ENCODE measurements at places on chromosomes 6 and 20.

- DNase-seq, result no peak
Observed at GRCh38 chr6:170476360-170476759, 76.7 kb downstream of the PSMB1 start.

- no peak for DNase-seq
Observed at GRCh38 chr20:3660262-3661059, 2.7 kb downstream of the GFRA4 start.

GRCh38 chr6:33018418-33018817 is 9.0 kb upstream of the HLA-DOA start:
- DNase-seq, result no peak

GRCh38 chr20:32583581-32584070 is 1.5 kb downstream of the NOL4L start:
- no peak for DNase-seq

- DNase-seq, result no peak
Observed at GRCh38 chr20:1817577-1818211, 77.5 kb upstream of the SIRPA start.

DNA sequence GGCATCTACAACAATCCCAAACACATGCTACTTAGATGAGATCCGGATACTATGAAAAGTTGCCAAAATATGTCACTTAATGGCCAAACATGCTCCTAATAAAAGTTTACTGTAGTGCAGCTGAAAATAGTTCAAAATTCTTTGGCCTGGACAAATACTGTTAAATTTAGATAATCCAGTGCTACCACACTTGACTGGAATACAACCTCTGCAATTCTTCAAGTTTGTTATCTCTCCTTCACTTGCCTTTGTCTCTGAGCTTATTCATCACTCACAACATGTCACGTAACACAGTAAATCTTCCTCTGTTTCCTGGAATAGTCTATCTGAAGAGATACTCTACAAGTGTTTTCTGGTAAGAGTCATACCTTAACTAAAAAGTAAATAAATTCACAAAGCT is 10.5 kb upstream of the PLN start:
- DNase-seq, result peak; percentile 23

GRCh38 chr20:33558348-33559144 is 68.7 kb downstream of the CBFA2T2 start:
- DNase-seq, result no peak

DNA sequence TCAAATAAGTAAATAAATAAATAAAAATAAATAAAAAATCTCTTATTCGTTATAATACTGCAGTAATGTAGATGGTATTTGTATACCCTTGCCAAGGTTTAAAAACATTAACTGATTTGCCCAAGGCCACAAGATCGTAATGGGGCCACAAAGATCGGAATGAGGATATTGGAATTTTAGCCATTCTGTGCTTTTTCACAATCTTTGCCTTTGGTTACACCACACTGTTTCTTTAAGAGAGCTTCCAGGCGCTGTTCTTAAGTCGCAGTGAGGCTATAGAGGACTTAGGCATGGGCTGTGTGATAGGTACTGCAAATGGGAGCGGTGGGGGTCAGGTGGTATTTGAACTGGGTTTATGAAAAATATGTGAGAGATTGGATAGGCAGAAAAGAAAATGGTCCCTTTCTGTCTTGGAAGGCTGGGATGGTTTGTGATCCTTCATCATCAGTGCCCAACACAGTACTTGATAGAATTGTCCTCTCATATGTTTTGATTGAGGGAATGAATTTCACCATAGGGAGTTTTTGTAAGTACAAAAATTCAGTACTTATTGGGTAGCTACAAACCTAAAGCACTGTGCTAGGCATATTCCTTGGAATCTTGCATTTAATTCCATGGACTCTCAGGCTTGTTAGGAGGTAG is 1.4 kb downstream of the NUS1 start:
- peak; percentile 12 for DNase-seq

DNA sequence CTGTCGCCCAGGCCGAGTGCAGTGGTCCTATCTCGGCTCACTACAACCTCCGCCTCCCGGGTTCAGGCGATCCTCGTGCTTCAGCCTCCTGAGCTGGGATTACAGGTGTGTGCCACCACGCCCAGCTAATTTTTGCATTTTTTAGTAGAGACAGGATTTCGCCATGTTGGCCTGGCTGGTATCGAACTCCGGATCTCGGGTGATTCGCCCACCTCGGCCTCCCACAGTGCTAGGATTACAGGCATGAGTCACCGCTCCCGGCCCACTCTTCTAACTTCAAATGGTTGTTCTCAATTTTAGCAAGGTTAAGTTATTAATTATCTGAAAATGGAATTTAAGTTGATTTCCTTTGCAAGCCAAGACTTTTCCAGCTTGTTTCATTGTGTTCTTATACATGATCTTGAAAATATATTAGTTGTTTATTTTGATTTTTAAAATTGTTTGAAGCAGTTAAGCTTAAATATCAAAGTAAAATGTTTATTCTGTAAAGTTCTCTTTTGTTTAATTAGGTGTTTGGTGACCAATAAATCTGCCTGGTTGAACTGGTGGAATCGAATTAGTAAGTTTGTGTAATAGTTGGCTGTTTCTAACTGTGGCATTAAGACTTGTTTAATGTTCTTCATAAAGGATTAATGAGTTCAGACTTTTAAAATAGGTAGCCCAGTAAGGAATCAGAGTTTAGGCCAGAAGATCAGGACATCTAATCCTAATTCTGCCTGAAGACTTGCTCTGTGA is 2.3 kb downstream of the PM20D2 start:
- no peak for DNase-seq

GRCh38 chr6:77397561-77397960 is 65.7 kb downstream of the HTR1B start:
- no peak for DNase-seq

- no peak for DNase-seq
Observed at GRCh38 chr6:124539096-124539495, 423.1 kb upstream of the RNF217 start.

DNA sequence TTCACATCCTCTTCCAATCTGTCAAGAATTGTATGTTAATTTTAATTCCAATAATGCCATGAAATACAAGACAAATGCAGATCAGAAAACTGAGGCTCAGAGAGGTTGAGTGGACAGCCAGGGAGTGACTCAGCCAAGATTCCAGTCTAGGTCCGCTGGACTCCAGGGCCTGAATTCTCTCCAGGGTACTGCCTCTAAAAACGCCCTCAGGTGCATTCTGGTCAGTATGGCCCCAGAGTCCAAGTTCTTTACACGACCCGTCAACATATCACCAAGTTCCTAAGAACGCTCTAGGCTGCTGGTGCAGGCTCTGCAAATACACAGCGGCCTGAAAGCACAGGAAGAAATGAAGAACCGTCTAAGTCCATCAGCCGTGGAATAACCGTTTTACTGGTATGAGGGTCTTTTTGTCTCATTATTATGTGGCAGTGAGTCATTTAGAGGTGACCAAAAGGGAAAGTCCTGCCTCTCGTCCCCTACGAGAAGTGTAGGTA is 709 bp upstream of the ASXL1 start:
- DNase-seq, result peak; percentile 69

- no peak for DNase-seq
Observed at GRCh38 chr6:10824819-10825218, 13.5 kb downstream of the MAK start.

GRCh38 chr6:3753228-3753835 is 1.8 kb upstream of the PXDC1 start:
- no peak for DNase-seq

GRCh38 chr20:24995741-24996448 is 3.3 kb upstream of the APMAP start:
- no peak for DNase-seq

DNA sequence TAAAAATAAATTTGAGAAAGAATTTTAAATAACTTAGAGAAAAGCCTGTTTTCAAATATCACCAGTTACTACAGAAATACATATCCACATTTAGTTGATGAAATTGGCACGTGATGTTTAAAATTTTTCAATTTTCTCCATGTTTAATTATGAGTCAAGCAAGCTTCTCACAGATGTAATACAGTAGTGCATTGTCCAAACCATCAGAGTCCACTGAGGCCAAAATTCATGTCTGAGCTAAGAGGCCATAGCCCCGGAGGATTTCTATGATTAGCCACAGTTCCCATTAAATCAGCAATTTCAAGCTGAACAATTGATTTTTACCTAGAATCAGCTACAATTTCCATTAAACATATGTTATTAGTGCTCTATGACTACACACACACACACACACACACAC is 387.0 kb downstream of the LAMA2 start:
- no peak for DNase-seq

GRCh38 chr6:90397929-90398674 is 101.5 kb upstream of the BACH2 start:
- DNase-seq, result peak; percentile 39

- DNase-seq, result peak; percentile 58
Observed at GRCh38 chr6:112258642-112259336, 4.4 kb upstream of the LAMA4 start.

DNA sequence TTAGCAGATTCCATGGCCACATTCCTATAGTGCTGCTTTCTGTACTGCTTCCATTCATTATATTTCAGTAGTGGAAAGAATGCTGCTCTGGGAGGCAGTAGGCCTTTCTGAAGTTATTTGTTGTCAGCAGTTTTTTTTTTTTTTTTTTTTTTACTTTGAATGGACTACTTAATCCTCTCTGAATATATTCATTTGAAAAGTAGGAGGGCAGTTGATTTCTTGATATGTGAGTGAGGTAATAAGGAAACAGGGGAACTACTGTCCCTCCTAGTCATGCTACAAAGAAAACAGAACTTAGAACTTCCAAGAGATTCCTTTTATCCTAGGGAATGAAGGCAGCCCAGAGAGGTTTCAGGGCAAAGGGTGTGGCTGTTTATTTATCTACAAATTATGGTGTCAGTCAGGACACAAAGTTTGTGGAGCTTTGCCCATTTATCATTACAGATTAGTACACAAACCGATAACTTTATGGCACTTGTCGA is 155.9 kb downstream of the JARID2 start:
- no peak for DNase-seq

- peak; percentile 86 for DNase-seq
Observed at GRCh38 chr6:157800420-157801237, 22.4 kb upstream of the SNX9 start.

DNA sequence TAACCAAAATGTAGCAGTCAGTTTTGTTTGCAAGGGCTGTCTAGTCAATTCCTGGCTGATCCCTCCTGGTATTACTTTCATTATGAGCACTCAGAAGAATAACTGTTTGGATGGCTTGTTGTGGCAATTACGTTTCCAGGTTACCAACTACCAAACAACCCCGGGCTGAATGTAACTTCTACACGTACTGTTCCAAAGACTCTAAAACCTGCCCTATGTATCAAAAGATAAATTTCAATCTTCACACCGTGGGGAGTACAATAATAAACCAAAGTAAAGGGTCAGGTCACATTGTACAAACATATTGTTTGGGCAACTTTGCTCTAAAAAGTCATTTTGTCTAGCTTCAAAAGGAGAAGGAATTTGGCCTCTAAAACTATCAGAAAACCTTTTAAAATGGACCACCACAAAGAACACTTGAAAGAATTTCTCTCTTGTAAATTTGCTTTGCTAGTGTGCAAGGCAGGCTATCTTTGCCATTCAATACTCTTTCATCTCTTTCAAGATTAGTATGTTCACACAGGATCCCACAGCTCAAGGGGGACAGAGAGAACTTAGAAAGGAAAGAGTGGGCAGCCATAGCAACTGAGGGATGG is 27.6 kb downstream of the DCDC2 start:
- DNase-seq, result peak; percentile 12

DNA sequence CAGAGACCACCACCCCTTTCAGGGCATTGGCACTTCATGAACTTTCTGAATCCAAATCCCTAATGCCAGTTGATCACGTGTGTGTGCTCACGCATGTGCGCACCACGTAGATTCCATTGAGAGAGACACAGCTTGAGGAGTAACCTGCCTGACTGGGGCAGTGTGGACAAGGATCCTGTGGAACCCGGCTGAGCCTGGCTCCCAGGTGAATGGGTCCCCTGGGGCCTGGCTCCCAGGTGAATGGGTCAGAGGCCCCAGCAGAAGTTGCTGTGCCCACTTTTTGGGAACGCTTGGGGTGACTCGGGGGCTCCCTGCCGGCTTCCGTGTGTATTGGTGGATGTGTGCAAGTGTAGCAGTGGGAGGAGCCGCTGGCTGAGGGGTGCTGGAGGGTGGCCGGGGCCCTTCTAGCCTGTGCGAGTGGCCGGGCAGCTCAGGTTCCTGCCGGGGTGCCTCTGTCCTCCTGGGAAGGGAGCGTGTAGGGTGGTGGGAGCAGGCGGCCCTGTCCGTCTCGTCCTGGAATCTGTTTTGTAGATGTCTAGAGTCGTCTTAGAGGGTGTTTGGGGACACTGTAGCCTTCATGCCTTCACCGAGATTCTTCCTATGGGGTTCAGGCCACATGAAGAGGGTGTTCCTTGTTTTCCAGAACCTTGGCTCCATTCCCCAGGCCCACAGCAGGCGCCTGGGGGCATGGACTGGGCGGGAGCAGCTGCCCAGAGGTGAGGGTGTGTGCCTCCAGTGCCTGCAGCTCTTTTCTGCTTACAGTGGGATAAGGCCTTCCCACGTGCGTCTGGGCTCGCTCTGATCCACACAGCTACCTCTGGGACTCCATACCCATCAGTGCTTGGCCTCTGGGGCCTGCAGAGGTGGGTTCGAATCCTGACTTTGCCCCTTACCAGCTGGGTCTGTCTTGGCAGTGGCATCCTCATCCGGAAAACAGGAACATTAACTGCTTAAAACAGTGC is 3.2 kb downstream of the RBM38 start:
- no peak for DNase-seq

DNA sequence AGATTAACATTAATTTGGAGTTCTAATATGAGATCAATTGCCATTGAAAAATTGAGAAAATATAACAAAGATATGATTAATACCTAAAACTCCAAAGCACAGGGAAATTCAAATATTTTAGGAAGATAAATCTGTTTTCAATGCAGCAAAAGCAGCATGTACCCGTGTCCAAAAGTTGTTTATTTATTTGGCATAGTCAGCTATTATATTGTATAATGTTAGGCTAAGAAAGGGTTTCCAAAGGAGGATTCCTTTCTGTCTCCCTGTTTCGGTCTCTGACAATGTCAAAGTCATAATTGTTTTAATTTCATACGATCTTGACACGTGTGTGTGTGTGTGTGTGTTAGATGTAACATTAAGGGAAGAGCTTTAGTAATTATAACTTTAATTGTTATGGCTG is 914.5 kb downstream of the EYS start:
- no peak for DNase-seq

- DNase-seq, result no peak
Observed at GRCh38 chr6:168606722-168607121, 165.7 kb downstream of the SMOC2 start.

DNA sequence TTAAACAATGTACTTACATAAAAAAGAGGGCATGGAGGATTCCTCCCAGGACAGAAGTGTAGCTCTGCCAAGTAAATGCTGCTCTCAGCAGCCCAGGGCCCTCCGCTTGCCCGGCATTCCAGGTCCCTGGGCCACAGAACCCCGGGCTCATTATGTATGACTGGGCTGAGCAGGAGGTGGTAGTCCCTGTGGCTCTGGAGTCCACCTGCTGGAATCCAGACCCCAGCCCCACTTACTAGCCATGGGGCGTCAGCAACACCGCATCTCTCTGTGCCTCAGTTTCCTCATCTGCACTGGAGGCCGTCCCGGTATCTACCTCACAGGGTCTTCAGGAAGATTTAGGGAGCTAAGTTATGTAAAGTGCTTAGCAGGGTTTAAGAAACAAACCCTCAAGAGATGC is 55.4 kb downstream of the PSMG4 start:
- DNase-seq, result no peak
